Right ventricle myocardium inferior (tissue), 1 donor: ENCODE measurements at places on chromosomes 7 and 10. TPM values are rescaled to one million over a fixed set of nuclear protein-coding genes. Genes with fewer than 3 reads are reported as not detected.

Gene TRPV5
- total RNA-seq: not detected

Gene TACR2
- 0.19 TPM for total RNA-seq

DNA sequence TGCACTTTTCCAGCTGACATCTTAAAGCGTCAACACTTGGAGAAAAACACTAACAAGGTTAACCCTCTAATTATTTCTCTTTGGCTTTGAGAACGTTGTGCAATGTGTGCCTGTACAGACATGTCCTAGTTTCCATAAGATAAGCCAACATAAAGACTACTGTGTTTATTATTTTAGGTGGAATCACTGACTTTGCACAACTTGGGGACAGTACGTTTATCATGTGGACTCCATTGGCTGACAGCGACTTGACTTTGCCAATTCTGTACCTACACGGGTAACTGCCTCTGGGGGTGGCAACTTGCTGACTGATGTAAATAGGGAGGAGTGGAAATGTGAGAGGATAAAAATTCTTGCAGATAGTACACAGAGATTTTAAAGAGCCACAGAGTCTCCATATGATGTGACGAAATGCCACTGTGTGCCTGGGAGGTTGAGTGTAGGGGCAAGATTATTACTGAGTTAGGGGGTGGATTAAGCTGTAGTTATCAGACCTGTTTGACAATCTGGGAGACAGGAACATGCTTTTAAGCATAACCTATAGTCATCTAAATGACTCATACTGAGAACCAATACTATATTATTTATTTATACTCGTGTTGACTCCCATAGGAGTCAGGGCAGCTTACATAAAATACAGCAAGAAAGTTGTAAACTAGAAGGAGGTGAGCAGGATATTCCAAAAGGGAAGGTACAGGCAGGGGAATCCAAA lies 21.0 kb downstream of the SLC13A4 start:
- DNase-seq: no peak

GRCh38 chr10:74674927-74675326 lies 151.5 kb upstream of the KAT6B start:
- DNase-seq: no peak
